Germinal center (tissue), 1 donor: ENCODE measurements at places on chromosomes 5 and 9.

DNA sequence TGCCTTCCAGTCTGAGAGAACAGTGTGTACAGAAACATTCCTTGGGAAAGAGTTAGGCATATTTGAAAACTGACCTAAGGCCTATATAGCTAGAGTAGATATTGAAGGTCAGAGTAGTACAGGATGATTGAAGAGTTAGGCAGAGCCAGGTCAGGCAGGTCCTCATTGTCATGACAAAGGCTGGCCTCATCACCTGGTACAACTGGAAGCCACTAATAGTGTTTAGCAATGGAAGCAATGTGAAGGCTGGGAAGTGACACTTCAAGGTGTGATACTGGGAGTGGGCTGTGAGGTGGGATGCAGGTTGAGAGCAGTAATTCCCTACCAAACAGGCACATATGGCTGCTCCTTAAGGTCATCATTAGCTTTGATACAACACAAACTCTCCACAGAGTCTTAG is 123.6 kb upstream of the CCNH start:
- no peak for DNase-seq

GRCh38 chr5:103036601-103037000 is 83.3 kb downstream of the GIN1 start:
- DNase-seq, result no peak

DNA sequence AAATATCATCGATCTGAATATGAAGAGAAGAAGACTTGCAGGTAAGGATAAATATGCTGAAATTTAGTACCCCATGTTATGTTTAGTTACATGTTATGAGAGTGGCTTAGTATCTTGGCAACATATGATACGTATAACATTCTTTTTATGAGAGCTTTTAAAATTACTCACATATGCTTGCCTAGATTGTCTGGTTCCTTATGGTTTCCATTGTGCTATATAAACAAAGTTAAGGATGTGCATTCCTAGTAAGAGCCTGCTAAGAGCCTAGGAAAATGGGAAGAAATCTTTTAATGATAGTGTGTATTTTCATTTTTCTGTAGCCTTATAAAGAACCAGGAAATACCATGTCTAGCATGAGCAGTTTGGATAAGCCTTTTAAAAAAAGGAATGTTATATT is 112.0 kb upstream of the KCNN2 start:
- no peak for DNase-seq

GRCh38 chr5:52139888-52140615 is 647.7 kb upstream of the ITGA1 start:
- no peak for DNase-seq

GRCh38 chr5:116370886-116371285 is 203.7 kb downstream of the SEMA6A start:
- no peak for DNase-seq
